Stimulated activated CD8-positive, alpha-beta memory T cell treated with anti-CD3 and anti-CD28 coated beads, Interleukin-15, amount 100 ng/mL, for 4 hours (primary cell): ENCODE measurements at places on chromosomes 6 and 20.

GRCh38 chr6:169978615-169979161, 227.3 kb downstream of the ERMARD start:
- DNase-seq: no peak

DNA sequence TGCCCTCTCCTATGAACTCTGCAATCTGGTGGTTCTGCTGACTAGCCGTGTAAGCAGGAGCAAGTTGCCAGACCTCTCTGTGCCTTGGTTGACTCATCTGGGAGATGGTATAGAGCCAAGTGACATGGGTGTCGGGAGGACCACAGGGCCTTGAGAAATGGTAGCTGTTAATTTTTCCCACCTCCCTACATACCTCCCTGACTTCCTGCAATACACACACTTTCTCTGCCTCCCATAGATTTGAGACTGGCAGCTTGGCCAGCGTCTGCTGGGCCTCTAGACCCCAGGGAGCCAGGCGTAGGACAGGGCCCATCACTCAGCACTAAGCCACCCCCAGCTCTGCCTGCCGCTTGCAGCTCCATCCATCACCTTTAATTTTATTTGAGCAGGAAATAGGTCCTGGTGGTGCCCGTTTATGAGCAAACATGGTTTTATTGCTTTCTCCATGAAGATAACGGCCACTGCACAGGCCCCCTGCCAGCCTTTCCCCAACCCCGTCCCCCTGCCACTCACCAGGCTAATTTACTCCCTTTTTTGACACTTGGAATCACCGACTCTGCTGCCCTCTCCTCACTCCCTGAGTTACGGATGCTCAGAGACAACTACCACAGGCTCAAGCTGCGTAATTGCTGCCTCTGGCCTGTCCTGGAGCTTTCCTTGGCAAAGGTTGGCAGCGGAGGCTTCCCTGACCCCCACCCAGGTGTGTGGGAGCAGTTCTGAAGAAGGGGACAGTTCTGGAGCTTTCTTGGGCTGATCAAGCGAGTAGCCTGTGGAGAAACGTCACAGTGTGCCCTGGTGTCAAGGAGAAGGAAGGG, 11.1 kb downstream of the GLP1R start:
- DNase-seq: no peak

DNA sequence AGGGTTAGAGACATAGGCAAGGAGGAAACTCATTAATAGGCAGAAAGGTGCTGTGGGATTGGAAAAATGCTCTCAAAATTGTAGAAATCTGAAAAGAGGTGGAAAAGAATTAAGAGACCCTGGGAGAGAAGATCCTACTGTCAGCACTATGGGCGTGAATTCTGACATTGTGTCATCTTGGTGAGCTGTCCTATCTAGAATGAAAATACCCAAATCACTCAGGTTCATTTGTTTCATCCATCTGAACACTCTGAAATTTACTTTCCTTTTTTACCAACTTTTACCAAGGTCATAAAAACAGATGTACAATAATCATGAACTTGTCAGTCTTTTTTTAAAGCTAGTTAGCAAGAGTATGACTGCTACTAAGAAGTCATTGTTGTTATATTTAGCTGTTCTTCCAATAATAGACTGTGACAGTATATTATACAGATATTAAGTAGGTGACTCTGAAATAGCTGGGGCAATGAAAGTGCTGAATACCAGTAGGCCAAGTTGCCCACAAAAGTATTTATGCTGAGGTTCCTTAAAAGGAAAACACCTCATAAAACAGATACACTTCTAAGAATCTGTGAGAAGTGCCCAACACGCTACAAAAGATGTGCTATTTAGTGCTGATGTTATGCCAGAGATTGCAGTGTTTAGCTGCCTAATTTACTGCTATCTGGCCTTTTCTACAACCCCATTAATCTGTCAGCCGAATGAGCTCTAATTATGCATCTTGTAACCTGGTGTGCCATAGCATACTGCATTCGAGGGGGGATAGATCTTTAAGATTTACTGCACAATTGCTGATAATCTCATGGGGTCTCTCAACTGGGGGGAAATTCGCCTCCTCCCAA, 217.5 kb upstream of the SUPT3H start:
- DNase-seq: no peak

DNA sequence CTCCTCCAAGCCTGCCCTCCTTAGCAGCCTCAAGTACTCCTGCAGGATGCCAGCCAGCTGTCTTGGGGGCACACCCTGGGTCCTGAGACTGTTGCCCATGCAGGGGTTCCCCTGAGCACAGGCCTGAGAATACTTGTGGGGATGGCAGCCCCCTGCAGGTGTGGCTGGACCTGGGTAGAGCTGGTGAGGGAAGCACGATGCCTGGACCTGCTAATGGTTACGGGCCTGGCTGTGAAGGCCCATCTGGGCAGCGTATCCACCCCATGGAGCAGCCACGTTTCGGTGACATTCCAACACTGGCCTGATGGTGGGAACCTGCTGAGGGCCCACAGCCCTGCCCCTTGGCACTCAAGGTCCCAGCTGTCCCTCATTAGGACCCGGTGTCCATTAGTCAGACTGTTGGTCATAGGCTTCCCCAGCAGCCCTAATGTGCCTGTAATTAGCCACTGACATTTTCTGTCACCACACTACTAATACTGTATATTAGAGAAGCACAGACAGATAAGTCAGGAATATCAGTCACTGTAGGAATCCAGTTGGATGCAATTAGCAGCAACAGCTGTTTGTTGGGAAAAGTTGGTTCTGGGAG, 20.3 kb downstream of the CCDC167 start:
- no peak for DNase-seq

DNA sequence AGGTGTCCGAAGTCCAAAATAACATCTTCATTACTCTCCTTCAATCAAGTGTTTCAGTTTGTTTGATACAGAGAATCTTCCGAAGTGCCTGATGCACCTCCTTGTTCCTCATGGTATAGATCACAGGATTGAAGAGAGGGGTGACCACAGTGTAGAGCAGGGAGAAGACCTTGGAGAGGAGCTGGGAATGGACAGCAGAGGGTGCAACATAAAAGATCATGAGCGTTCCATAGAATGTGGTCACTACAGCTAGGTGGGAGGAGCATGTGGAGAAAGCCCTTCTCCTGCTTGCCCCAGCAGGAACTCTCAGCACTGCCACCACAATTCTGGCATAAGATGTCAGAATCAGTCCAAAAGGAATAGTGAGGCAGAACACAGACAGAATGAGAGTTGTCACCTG, 11.9 kb downstream of the OR12D1 start:
- no peak for DNase-seq

GRCh38 chr20:49052334-49052733, 6.2 kb downstream of the CSE1L start:
- no peak for DNase-seq

GRCh38 chr6:55785273-55785672, 90.1 kb downstream of the BMP5 start:
- DNase-seq: no peak

GRCh38 chr6:108441141-108441540, 119.6 kb upstream of the FOXO3 start:
- no peak for DNase-seq
